ENCODE measurements at places on chromosomes 1 and 21.

DNA sequence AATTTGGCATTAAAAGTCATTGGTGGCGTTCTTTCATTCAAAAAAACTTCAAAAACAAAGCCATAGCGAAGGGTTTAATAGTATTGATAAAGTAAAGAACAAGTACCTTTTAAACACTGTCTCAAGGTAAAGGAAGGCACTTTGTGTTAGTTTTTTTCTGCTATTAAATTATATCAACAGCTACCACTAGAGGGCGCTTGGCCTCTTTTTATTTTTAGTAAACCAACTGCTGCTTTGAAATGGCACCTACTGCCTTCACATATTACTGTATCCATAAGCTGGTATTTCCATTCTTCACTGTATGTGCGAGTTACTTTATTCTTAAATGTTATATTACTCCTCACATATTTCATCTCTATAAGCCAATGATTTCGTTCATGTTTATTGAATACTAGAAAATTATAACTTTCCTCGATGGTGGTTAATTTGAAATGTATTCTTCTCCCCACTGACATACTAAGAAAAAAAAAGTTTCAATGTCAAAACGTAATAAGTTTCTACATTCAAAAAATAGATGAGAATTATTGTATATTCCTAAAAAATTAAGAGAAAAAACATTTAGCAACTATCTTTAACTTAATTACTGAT is 125.7 kb upstream of the CXADR start:
- peak; percentile 51 for DNase-seq

- no peak for DNase-seq
Measured at GRCh38 chr1:160366731-160367515, at the start of gene NHLH1. TSS of gene NHLH1 (plus strand) at chr1:160367071. CDS start at chr1:160370732, 3,661 bp downstream.

- no peak for DNase-seq
Measured at GRCh38 chr1:109847251-109847650, 63.4 kb upstream of the CSF1 start.

GRCh38 chr1:9136932-9137331 is 8.0 kb upstream of the GPR157 start:
- no peak for DNase-seq

- DNase-seq: no peak
Measured at GRCh38 chr1:205568135-205568468, 63.6 kb downstream of the CDK18 start.
